ENCODE measurements at places on chromosomes 7 and 10. TPM values are rescaled to one million over a fixed set of nuclear protein-coding genes. Genes with fewer than 3 reads are reported as not detected.

ADRB1 gene
- 0.10 TPM for total RNA-seq

PIP gene
- total RNA-seq, result not detected

DNA sequence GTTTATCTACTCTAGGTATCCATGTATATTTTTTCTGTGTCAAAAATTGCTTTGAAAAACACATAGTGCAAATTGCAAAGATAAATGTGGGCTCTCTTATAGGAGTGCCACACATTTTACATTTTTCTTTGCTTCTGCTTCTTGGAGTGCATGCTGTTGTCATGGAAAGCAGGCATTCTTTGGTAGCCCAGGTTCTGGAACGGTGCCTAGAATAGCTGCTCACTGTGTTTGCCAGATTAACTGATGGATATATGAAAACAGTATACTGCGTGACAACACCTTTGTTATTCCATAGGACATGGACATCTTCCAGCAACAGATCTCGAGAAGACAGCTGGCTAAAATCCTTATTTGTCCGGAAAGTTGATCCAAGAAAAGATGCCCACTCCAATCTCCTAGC lies 13.4 kb downstream of the NIPSNAP2 start:
- DNase-seq, result no peak

DNA sequence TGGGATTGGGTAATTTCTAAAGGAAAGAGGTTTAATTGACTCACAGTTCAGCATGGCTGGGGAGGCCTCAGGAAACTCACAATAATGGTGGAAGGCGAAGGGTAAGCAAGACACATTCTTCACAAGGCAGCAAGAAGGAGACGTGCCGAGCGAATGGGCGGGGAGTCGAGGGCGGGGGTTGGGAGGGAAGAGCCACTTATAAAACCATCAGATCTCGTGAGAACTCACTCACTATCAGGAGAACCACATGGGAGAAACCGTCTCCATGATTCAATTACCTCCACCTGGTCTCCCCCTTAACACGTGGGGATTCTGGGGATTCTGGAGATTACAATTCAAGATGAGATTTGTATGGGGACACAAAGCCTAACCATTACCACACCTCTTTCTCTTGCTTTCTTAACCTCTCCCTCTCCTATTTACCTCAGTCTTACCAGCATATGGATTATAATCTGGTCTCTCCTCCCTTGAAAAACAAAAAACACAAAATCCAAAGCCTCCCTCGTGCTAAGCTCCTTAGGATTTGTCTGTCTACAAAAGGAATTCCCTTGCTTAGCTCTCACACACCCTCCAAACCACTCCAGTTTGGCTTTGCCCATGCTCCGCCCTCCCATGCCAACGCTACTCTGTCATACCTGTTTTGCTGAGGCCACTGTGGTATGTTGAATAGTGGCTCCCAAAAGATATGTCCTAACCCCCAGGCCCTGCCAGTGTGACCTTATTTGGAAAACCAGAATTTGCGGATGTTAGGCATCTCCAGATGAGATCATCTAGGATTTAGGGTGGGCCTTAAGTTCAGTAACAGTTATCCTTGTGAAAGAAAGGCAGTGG lies 19.6 kb upstream of the EFCAB10 start:
- DNase-seq, result no peak

GRCh38 chr10:119326167-119326566 lies 118.8 kb downstream of the GRK5 start:
- DNase-seq, result no peak

DNA sequence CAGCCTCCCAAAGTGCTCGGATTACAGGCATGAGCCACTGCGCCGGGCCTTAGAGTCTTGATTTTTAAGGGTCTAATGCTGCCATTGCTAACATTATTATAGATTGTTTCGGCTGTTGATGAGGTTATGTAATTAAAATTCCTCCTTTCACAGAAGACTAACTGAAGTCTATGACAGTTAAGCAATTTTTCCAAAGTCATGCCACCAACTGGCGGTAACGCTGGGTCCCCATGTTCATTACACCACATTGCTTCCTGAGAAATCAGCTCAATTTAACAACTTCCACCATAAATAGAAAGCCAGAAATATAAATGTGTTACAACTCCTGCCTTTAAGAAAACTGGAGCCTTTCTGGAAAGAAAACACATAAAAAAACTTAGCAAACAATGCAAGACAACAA lies 3.5 kb downstream of the ERLIN1 start:
- DNase-seq, result no peak

DNA sequence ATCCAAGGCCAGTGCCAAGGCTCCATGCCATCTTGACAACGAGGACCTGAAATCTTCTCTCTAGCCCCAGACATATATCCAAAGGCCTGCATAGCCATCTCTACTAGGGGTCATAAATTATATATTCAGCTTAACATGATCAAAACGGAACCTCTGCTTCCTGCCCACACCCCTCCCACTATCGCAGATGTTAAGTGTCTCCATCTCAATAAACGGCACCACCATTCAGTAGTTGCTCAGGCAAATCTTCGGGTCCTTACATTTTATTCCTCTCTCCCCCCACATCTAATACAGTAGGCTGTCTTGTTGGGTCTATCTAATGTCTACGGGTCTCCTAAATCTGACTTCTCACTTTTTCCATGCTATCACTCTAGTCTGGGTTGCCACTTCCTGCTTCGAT lies 201.1 kb upstream of the PLXNA4 start:
- DNase-seq, result no peak

GRCh38 chr7:37815671-37816371 lies 32.6 kb upstream of the NME8 start:
- no peak for DNase-seq

DNA sequence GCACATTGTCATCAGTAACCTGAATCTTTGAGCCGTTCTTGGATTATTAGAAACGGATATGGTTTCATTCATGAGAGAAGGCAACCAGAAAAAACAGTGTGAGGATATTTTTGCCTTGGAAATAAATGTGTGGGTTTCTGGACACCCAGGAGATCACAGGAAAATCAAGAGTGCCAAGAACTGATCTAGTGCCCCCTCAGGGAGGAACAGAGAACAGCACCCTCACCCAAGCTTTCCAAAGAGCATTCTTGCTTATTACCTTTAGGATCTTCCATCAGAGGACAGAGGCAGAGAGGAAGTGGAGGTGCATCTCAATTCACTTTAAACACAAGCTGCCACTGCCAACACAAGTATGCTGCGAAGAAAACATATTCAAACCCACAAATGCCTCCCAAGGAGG lies 851.5 kb upstream of the COBL start:
- DNase-seq, result no peak

- no peak for DNase-seq
Measured at GRCh38 chr7:123864966-123865365, 20.0 kb downstream of the HYAL4 start.

GRCh38 chr10:3783316-3783681 lies 1.7 kb downstream of the KLF6 start:
- DNase-seq, result no peak
